ENCODE measurements at places on chromosomes 6 and 20. TPM values are rescaled to one million over a fixed set of nuclear protein-coding genes. Genes with fewer than 3 reads are reported as not detected.
A peak's percentile ranks its signal among the peaks of the same experiment; 100 is the strongest.

RPS6KA2 gene
- total RNA-seq = 23.7 TPM

CGA gene
- total RNA-seq = not detected

BIRC7 gene
- 0.32 TPM for total RNA-seq

HAO1 gene
- not detected for total RNA-seq

HNF4A gene
- total RNA-seq = 1.6 TPM

APMAP gene
- total RNA-seq = 101 TPM

ZHX3 gene
- total RNA-seq = 35.7 TPM

CST5 gene
- total RNA-seq = not detected

CDYL gene
- 40.0 TPM for total RNA-seq

- H3K27ac ChIP-seq = peak overlapping the region; percentile 73
- no peak overlapping the region for H3K4me3 ChIP-seq
- H3K36me3 ChIP-seq = no peaks in the 10 kb centered on the region
- no peaks in the 10 kb centered on the region for H3K27me3 ChIP-seq
Observed at GRCh38 chr6:39855356-39855995, 63.3 kb downstream of the DAAM2 start.

DNA sequence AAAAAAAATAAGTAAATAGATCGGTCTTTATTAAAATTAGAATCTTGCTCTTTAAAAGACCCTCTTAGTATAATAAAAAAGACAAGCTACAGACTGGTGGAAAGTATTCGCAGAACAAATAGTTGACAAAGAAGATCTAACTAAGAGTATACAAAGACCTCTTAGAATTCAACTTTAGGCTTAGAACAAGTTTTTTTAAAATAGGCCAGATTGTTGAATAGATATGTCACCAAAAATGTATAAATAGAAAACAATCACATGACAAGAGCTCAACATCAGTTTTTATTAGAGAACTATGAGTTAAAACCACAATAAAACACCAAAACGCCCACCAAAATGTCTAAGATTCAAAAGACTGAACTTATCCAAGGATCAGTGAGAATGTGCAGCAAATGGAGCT lies 632.7 kb upstream of the PTCHD4 start:
- DNase-seq = no peak
- no peaks in the 10 kb centered on the region for H3K4me1 ChIP-seq
- H3K4me3 ChIP-seq = no peak overlapping the region
- no peaks in the 10 kb centered on the region for H3K27me3 ChIP-seq
- no peak overlapping the region for H3K27ac ChIP-seq

DNA sequence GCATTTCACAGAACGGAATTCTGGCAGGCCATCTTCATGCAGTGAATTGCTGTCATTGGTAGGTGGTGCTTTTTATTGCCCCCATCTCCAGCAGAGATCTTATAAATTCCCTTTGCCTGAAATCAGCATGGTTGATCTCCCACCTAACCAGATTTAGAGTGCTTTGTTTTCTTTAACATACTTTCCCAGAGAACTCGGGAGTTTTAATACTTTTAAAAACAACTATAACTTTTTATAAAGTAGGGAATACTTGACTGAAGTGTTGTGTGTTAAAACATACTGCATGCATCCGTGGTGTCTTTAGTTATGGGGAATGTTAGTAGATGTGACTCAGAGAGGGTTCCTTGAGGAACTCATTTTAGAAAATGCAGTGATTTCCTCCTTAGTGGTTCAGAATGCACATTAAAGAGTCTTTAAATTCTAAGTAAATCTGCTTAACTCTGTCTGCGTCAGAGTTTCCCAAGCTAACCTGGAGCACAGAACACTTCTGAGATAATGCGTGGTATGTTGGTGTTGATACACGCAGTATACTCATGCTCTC lies 54.9 kb downstream of the AKAP12 start:
- H3K4me3 ChIP-seq = no peak overlapping the region
- H3K4me1 ChIP-seq = no peaks in the 10 kb centered on the region
- no peaks in the 10 kb centered on the region for H3K27me3 ChIP-seq

- DNase-seq = peak; percentile 59
- peaks cover 15% of the 10 kb centered on the region for H3K4me1 ChIP-seq
- H3K4me3 ChIP-seq = peak overlapping the region; percentile 55
- H3K27me3 ChIP-seq = no peaks in the 10 kb centered on the region
Observed at GRCh38 chr6:111605100-111605751, 452 bp downstream of the TRAF3IP2 start.

- peaks cover 6% of the 10 kb centered on the region for H3K4me1 ChIP-seq
- no peaks in the 10 kb centered on the region for H3K27me3 ChIP-seq
Observed at GRCh38 chr20:48288930-48289507, 503.7 kb upstream of the SULF2 start.

DNA sequence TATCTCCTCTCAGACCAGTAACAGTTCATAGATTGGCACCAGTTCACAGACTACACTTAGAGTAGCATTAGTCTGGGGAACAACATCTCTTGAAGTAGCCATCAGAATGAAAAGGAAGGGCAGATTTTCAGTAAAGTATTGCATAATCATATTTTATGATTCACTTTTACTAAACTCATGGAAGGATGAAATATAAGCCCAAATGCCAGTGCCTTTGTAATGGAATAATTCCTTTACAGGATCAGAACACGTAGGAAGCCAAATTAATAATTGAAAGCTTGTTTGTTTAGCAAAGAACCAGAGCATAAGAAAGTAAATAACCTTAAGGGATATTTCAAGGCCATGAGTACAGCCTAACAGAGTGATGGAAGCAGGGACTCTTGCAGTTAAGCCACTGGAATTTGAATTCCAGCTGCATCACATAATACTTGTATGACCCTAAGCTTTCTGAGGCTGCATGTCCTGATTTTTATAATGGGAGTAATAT lies 11.4 kb upstream of the LOC128125822 start:
- H3K4me3 ChIP-seq = no peak overlapping the region
- H3K27me3 ChIP-seq = no peaks in the 10 kb centered on the region
- H3K4me1 ChIP-seq = no peaks in the 10 kb centered on the region

GRCh38 chr20:5586720-5587119 lies 163.5 kb upstream of the SHLD1 start:
- H3K27me3 ChIP-seq = no peaks in the 10 kb centered on the region
- DNase-seq = no peak
- peaks cover 5% of the 10 kb centered on the region for H3K36me3 ChIP-seq
- no peaks in the 10 kb centered on the region for H3K4me1 ChIP-seq
- no peak overlapping the region for H3K27ac ChIP-seq
- no peak overlapping the region for H3K4me3 ChIP-seq

GRCh38 chr6:65416621-65417020 lies 290.4 kb downstream of the EYS start:
- no peaks in the 10 kb centered on the region for H3K4me1 ChIP-seq
- no peak overlapping the region for H3K27ac ChIP-seq
- no peak for DNase-seq
- H3K36me3 ChIP-seq = no peaks in the 10 kb centered on the region
- H3K27me3 ChIP-seq = no peaks in the 10 kb centered on the region

DNA sequence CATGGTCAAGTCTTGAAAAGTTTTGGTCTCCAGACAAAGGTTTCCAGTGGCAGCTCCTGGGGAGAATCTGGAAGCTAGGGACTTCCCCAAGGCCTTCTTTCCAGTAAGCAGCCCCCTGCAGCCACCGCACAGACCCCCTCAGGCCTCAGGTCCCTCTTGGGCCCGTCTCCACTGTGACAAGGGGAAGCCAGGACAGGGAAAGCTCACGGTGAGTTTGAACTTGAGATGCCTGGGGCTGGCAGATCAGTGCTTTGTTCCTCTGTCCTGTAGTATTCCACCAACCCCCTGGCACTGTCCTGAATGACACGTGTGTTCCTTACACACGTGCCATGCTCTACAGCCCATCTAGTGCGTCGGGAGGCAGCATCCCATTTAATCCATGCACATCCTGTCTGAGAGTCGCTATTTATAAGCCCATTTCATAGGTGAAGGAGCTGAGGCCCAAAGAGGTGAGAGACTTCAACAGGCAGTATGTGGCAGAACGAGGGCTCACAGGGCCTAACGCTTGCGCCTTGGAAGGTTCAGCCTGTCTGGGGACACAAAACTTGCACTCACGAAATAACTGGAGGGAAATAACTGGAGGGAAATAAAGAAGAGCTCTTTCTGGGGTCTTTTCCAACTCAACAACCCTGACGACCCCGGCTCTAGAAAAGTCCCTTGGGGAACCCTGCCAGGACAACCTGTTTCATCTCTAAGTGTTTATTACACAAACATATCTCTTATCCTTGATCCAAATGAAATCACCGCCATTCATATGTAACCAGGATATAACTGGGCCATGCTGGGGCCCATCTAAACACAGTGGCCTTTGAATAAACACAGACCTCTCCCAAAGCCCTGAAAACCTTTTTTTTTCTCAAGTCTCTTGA lies 123.0 kb downstream of the BANF2 start:
- no peaks in the 10 kb centered on the region for H3K4me1 ChIP-seq
- H3K36me3 ChIP-seq = no peaks in the 10 kb centered on the region

GRCh38 chr20:38353316-38353715 lies 7.0 kb downstream of the LBP start:
- no peak overlapping the region for H3K27ac ChIP-seq
- no peak for DNase-seq
- H3K27me3 ChIP-seq = no peaks in the 10 kb centered on the region
- no peaks in the 10 kb centered on the region for H3K4me1 ChIP-seq
- H3K4me3 ChIP-seq = no peak overlapping the region
- H3K36me3 ChIP-seq = no peaks in the 10 kb centered on the region

DNA sequence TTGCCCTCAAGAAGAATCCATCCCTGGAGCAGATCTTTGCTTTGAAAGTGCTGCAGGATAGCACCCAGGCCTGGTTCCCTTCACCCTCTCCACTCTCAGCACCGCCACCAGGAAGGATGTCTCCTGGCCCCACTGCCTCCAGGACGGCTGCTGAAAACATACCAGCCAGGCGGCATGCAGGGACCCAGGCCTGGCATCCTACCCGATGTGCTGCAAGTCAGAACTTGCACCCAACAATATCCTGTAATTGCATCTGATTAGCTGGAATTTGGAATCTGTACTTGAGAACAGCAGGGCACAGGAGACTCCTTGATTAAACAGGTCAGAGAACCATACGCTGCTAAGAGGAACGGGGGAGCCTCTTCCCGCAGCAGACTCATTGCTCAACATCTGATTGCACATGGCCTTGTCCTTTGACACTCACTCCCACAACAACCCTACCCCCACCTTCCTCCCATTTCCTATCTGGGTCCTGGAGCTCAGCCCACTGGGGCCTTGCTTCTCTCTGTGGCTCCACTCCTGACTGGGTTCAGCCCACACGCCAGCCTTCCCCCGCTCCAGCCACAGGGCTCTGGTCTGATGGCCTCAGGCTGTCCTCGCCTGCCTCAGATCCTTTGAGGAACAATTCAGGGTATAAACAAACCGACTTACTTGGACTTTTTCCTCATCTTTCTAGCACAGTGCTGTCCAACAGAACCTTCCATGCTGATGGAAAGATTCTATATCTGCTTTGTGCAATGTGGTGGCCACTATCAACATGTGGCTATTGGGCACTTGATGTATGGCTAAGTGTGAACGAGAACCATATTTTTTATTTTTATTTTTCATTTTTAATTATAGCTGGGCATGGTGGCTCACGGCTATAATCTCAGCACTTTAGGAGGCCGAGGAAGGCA lies 78.0 kb downstream of the FGD2 start:
- no peaks in the 10 kb centered on the region for H3K27me3 ChIP-seq
- H3K36me3 ChIP-seq = no peaks in the 10 kb centered on the region
- H3K27ac ChIP-seq = peak overlapping the region; percentile 63
- DNase-seq = peak; percentile 58
- H3K4me3 ChIP-seq = no peak overlapping the region
- no peaks in the 10 kb centered on the region for H3K4me1 ChIP-seq

All from breast epithelium (tissue), 4 donors.